ENCODE measurements at places on chromosomes 7 and 10. TPM values are rescaled to one million over a fixed set of nuclear protein-coding genes. Genes with fewer than 3 reads are reported as not detected.
A peak's percentile ranks its signal among the peaks of the same experiment; 100 is the strongest.

GJD4 gene
- not detected for total RNA-seq

SPDYE5 gene
- not detected for total RNA-seq

OR2A12 gene
- total RNA-seq, result not detected

NPSR1 gene
- not detected for total RNA-seq

ASZ1 gene
- not detected for total RNA-seq

CRHR2 gene
- 0.06 TPM for total RNA-seq

NUTM2D gene
- total RNA-seq, result 2.2 TPM

GPC2 gene
- total RNA-seq, result 2.5 TPM

ASNS gene
- total RNA-seq, result 22.0 TPM

ERCC6 gene
- total RNA-seq, result 12.7 TPM

TLX1 gene
- not detected for total RNA-seq

ANKRD2 gene
- total RNA-seq, result 0.19 TPM

FZD1 gene
- total RNA-seq, result 4.3 TPM

CCDC3 gene
- 0.60 TPM for total RNA-seq

SEMA3D gene
- 0.14 TPM for total RNA-seq

STYXL1 gene
- 19.0 TPM for total RNA-seq

CYP2C19 gene
- 0.28 TPM for total RNA-seq

DNA sequence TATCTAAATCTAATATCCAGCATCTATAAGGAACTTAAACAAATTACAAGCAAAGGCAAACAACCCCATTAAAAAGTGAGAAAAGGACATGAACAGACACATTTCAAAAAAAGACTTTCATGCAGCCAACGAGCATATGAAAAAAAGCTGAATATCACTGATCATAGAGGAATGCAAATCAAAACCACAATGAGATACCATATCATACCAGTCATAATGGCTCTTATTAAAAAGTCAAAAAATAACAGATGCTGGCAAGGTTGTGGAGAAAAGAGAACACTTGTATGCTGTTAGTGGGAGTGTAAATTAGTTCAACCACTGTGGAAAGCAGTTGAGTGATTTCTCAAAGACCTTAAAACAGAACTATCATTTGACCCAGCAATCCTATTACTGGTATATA is 334.4 kb upstream of the CACNA2D1 start:
- no peak for DNase-seq

DNA sequence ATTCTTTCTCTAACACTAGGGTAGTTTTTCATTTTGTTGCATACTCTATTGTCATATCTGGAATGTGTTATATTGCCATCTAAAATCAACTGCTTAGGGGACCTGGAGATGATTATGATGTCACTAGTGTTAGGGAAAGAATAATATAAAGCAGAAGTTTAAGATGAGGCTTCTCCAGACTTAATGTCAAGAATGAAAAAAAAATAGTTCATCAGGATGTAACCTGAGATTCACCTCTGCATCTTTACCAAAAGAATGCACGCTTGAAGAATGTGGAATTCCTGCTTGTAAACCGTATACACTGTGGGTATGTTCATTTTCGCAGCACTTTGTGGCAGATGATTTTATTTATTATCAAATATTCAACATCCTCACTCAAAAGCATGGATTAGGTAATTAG is 184.6 kb downstream of the ST7 start:
- DNase-seq, result no peak

GRCh38 chr10:6048281-6049030 is 13.7 kb downstream of the IL2RA start:
- no peak for DNase-seq

DNA sequence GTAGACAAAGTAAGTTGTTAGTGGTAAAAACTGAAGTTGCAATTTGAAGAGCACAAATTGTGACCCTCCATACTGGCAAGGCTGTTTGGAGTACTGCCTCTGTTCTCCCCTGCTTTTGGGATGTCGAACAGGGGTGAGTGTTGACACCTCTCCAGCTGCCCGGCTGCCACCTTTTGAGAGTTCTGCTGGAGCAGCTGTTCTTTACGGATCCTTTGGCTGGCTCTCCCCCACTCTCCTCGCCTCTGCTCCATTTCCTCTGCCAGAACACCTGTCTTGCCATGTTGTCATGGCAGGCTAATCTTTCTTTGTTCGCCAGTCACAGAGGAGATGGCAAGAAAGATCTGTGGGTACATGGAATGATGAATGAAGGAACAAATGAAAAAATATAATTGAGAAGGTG is 34.9 kb downstream of the INSYN2A start:
- DNase-seq, result no peak

DNA sequence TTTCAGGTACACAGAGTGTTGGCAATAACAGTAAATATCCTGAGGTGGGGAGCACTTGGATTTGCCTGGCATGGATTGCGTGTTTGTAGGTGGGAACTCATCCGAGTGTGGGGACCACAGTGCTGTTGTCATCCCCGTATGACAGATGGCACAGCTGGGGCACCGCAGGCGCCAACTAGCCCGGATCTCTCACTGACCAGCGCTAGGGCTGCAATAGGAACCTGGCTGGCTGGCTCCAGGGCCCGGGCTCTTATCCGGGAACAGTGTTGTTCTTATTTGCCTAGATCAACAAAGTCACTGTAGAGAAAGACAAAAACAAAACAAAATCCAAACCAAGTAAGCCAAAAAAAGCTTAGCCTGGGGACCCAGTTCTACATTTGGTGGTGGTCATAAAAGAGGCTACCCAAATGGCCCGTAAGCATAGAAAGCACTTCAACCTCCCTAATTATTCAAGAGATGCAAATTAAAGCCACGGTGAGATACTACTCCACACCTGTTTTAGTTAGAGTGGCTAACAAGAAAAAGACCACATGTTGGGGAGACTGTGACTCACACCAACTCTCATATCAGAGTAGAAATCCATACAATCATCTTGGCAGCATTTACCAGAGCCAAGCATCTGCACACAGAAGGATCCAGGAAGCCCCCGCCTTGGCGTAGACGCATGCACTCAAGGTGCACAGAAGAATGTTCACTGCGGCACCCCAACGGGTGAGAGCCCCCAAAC is 27.2 kb upstream of the PFKFB3 start:
- DNase-seq, result no peak

DNA sequence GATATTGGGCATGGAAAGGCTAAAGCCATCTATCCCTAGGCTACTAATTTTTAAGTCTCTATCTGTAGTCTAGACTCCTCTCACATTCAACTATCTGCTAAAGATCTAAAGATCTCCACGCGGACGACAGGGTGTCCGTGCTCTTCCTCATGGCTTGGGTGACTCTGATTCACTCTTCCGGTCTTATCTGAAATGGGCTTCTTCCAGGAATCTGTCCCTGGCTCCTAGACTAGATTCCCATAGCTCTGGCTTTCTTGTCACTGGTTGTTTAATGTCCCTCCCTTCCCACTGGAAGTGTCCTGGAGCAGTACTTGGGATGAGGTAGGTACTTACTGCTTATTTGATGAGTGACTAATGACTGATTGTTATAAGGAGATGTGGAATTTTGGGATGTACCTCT is 62.0 kb upstream of the PODXL start:
- no peak for DNase-seq

DNA sequence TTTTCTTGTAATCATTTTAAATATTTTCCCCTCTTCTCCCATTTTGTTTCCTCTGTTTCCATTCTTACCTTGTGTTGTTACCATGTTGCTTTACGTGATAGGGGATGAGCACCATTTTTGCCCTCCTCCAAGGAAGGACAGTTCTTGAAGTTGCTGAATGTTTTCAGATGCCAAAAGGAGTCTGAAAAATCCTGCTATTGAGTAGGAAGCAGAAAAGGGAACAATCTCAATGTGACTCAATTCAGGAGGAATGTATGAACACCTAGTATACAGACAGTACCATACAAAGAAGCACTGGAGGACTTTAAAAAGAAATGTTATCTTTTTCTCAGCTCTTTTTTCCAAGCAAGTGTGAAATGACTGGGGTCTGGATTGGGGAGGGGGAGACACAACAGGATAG is 5.1 kb upstream of the NAMPT start:
- DNase-seq, result no peak

- DNase-seq, result peak; percentile 26
These were observed 65.9 kb downstream of the DGKB start for GRCh38 chr7:14836571-14837189.

DNA sequence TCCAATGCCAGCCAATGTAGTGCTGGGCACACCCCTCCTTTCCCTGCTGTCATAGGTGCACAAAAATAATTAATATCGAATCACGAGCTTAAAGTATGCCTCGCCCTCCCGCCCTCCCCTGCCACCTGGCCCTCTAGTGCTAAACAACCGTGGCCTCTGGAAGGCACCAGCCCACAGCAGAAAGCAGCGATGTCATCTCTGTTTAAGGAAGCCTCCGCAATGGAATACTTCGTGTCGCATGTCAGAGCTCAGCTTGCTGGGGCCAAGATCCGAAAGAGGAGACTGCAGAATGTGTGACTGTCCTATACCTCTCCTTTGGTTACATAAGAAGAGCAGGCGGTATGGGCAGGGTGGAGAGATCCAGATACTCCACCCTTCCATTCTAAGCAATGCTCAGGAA is 71.5 kb downstream of the RHOBTB1 start:
- no peak for DNase-seq

GRCh38 chr10:80617807-80618206 is 80.1 kb downstream of the SH2D4B start:
- no peak for DNase-seq

DNA sequence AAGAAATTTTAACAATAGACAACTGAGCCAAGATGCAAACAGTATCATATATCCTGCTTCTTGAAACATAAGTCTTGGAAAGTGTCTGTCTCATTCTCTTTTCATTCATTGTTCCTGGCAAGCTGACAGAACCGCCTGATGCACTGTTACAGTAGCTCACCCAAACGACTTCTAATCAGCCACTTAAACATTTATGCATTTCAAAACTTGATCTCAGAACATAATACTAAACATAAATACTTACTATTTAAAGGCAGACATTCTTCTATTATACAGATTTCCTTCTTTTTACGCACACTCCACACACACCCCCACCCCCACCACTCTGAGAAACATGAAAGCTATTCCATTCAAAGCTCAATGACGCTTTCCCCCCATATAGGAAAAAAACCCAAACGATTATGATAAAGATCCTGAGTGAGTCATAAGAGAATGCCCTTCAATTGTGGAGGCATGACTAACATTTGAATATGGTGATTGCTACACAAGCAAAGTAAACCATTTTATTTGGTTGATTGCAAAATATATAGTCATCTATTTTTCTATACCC is 30.5 kb downstream of the SHTN1 start:
- no peak for DNase-seq

- no peak for DNase-seq
These were observed 18.4 kb downstream of the VWA2 start for GRCh38 chr10:114257498-114257897.

- no peak for DNase-seq
These were observed 204.0 kb downstream of the FZD1 start for GRCh38 chr7:91468256-91468655.

- no peak for DNase-seq
These were observed 645.2 kb upstream of the IGFBP3 start for GRCh38 chr7:46566097-46566774.

DNA sequence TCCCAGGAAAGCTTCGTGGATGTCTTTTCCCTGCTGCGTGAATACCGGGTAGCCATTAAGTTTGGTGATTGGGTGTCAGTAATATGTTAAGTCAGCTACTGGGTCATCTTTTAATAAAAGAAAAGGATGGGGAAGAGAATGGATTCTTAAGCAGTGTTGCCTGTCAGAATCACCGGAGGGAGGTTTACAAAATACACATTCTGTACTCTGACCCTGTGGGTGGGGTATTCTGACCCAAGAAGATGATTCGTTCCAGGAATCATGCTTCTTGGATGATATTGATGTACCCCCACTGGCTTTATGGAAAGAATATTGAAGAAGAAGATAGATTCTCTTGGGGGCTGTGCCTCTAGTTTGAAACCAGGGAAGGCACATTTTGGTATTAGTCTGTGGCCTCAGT is 18.3 kb downstream of the SGPL1 start:
- no peak for DNase-seq

GRCh38 chr10:28366994-28367393 is 64.1 kb upstream of the MPP7 start:
- DNase-seq, result no peak

- no peak for DNase-seq
These were observed 247.0 kb downstream of the PCDH15 start for GRCh38 chr10:54554028-54554427.

DNA sequence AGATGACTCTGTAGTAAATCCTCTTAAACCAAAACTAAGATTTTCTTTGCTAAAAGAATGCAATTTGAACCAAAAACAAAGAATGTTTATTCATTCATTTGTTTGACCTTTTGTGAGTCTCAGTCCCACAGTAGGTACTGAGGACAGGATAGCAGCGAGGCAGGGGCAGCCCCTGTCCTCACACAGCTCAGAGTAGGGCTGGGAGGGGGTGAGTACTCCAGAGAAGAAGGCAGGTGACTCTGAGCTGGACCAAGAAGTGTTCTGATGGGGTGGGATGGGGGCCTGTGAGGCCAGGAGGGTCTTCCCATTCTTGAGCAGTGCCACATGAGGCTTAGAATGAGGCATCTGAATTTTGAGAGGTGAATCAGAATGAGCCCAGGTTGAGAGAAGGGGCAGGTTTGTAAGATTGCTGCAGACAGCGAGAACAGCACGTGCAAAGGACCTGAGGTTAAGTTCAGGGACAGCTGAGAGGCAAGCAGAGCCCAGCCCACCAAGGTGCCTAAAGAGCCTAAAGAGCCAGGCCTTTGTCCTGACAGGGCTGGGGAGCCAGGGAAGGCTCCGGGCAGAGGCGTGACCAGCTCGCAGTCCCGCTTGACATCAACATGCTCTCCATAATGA is 56.9 kb upstream of the CHST15 start:
- no peak for DNase-seq

GRCh38 chr7:36343548-36343947 is 46.1 kb upstream of the ANLN start:
- no peak for DNase-seq

All from pancreas (tissue), 10 donors.